ENCODE measurements at places on chromosomes 2 and 18.
A peak's percentile ranks its signal among the peaks of the same experiment; 100 is the strongest.

- DNase-seq = no peak
Measured at GRCh38 chr2:158458617-158458920, 1.8 kb downstream of the PKP4 start.

GRCh38 chr18:63106727-63107126 is 212.8 kb downstream of the BCL2 start:
- DNase-seq = no peak

- peak; percentile 69 for DNase-seq
Measured at GRCh38 chr2:43265001-43265400, 38.6 kb upstream of the ZFP36L2 start.

- DNase-seq = no peak
Measured at GRCh38 chr2:102792568-102793208, 30.9 kb downstream of the TMEM182 start.

GRCh38 chr2:29207352-29208148 is 92.3 kb downstream of the CLIP4 start:
- no peak for DNase-seq

DNA sequence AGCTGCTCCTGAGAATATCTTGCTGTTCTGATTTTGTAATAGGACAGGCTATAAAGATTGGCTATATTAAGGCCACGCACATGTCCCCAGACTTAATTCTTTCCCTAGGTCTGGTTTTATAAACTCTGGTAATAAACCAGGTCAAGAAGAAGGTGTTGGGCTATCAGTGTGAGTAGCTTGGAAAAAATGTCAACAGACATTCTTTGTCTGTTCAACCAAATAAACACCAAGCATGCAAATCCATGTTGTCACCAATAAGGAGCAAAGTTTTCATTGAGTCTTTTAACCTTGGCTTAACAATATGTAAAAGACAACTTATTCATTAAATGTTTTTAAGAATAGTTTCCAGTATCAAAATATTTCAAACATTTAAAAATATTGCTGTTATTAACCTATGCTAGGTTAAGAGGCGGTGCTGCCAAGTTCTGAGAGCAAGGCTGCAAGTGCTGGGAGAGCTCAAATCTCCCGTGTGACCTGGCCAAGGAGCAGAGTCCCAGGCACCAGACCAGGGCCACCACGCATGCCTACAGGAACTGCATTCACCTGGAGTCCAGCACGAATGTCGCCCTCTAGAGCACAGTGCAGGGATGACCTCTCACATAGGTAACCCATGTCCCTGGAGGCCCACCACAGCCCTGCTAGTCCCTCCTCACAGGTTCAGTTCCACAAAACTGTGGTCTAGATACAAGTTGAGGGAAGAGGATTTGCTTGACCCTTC is 120.5 kb upstream of the POU3F3 start:
- DNase-seq = no peak

GRCh38 chr2:78992451-78992806 is 33.1 kb upstream of the REG3G start:
- no peak for DNase-seq

- no peak for DNase-seq
Measured at GRCh38 chr2:140639628-140640027, 1491.2 kb downstream of the LRP1B start.

GRCh38 chr2:123540291-123540690 is 484.8 kb upstream of the CNTNAP5 start:
- DNase-seq = no peak

- no peak for DNase-seq
Measured at GRCh38 chr18:7577706-7578105, 10.6 kb downstream of the PTPRM start.

- no peak for DNase-seq
Measured at GRCh38 chr2:181673173-181673572, 7.1 kb downstream of the NEUROD1 start.

GRCh38 chr2:61660511-61661388 is 122.6 kb upstream of the XPO1 start:
- DNase-seq = no peak

GRCh38 chr18:37714691-37715090 is 149.1 kb upstream of the CELF4 start:
- DNase-seq = no peak

DNA sequence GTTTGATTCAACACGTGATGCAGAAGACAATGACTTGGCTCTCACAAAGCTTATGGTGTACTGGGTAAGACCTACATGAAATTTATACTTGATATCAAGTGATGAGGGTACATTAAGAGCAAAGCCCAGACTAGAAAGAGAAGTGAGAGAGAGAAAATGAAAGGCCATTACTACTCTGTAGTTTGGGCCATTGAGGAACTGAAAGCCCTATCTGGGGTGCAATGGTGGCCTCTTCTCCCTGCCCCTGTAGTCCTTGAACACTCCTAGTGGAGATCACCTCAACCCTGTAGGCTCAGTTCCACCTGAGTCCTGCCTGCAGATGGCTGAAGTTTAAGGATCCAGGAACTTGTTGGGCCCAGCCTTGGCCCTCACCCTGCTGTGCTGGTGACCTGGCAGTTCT is 569.8 kb upstream of the MEX3C start:
- no peak for DNase-seq

DNA sequence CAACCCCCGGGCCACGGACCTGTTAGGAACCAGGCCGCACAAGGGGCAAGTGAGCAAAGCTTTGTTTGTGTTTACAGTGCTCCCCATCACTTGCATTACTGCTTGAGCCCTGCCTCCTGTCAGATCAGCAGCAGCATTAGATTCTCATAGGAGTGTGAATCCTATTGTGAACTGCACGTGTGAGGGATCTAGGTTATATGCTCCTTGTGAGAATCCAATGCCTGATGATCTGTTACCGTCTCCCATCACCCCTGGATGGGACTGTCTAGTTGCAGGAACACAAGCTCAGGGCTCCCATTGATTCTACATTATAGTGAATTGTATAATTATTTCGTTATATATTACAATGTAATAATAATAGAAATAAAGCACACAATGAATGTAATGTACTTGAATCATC is 125.6 kb downstream of the FMNL2 start:
- no peak for DNase-seq

DNA sequence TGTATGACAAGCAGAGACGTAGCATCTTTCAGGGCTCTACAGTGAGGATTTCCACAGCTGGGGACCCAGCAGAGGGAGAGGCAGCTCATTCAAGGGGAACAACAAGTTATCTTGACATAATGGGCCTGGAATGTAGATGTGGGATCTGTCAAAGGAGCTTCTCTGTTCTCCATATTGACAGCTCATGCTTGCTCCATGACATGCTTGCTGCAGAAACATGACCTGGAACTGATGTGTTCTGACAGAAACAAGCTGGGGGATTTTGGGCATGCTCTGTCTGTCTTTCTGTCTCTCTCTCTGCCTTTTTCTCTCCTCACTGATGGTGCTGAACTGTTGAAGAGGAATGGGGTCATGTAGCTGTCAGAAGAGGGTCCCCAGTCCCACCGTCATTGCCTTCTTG is 79.6 kb downstream of the MMADHC start:
- DNase-seq = no peak

DNA sequence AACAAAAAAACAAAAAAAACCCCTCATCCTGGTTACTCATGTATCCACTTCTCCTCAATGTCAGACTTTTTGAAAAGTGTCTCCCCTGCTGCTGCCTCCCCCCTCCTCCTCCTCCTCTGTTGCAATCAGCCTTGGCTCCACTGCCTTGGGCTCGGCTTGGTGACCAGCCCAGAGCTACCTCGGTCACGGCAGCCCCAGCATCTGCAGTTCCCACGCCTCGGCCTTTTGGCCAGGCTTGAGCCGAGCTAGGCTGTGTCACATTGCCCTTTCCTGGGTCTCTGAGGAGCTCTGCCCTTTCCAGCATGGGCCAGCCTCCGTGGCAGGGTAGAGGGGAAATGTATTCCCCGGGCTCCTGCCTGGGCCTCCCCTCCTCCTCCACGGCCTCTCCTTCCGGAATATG is 22.7 kb upstream of the INHBB start:
- no peak for DNase-seq

DNA sequence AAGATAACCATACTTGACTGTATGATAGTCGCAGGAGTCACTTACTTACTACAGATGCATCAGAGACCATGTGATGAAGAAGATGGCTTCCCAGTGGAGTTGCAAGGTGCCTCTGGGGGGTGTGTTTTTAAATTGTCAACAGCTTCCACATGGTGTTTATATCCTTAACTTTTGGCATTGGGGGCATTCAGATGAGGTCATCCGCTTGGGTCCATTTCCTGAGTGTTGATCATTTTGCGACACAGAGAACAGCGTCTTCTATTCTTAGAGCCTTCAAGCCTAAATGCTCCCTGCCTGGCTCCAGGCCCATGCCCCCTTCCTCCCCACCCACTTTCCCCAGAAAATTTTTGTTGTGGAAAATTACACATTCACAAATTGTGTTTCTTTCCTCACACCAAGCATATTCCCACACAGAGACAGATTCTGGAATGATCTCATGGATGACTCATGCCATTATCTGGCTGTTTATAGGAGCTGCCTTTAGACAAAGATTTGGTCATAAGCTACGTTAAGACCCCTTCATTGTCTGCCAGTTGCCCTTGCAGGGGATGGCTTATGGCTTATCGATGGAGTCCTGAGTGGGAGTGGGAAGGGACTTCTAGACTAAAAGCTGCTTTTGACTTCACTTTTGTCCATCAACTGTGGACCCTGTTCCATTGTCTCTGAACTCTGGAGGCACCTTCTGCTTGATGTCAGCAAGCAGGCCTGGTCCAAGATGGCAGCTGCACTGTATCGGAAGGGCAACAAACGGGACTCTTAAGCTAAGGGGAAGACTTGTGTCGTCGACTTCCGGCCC is 91.8 kb downstream of the CABLES1 start:
- peak; percentile 48 for DNase-seq

GRCh38 chr2:120026890-120027289 is 14.0 kb downstream of the EPB41L5 start:
- DNase-seq = no peak

GRCh38 chr2:100877555-100877954 is 57.6 kb downstream of the NPAS2 start:
- no peak for DNase-seq

GRCh38 chr18:48533340-48534070 is 5.3 kb upstream of the CTIF start:
- no peak for DNase-seq

DNA sequence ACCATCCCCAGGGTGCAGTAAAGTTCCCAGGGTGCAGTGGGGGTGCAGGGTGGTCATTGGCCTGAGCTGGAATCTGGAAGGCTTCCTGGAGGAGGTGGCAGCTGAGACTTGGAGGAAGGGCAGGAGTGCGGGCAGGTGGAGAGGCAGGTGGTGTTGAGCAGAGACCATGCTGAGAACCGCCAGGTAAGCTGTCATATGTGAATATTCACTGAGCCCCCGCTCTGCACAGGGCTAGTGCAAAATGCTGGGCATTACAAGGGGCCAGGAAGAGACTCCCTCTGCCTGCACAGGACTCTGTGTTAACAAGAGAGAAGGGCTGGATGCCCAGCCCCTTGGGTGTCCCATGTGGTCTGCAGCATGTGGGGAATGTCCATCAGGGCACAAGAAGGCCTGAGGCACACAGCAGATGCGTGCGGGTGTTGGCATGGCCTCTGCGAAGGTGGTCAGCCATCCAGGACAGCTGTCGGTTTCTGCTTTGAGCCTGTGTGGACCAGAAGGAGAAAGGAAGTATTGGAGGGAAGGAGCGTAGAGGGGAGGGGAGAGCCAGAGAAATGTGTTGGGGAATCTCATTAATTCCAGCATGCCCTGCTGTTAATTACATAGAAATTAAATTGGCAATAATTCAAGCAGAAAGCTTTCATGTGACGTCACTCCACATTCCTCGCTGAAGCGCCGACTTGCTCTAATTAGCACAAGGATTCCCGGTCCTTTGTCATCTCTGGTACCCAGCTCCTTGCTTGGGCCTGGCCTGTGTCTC is 62.8 kb upstream of the OTOS start:
- no peak for DNase-seq

GRCh38 chr18:8283891-8284585 is 325.2 kb upstream of the RAB12 start:
- no peak for DNase-seq

- DNase-seq = no peak
Measured at GRCh38 chr2:81598453-81598852, 1293.9 kb upstream of the LRRTM1 start.

- peak; percentile 54 for DNase-seq
Measured at GRCh38 chr2:65662654-65663432, 230.4 kb upstream of the SPRED2 start.

DNA sequence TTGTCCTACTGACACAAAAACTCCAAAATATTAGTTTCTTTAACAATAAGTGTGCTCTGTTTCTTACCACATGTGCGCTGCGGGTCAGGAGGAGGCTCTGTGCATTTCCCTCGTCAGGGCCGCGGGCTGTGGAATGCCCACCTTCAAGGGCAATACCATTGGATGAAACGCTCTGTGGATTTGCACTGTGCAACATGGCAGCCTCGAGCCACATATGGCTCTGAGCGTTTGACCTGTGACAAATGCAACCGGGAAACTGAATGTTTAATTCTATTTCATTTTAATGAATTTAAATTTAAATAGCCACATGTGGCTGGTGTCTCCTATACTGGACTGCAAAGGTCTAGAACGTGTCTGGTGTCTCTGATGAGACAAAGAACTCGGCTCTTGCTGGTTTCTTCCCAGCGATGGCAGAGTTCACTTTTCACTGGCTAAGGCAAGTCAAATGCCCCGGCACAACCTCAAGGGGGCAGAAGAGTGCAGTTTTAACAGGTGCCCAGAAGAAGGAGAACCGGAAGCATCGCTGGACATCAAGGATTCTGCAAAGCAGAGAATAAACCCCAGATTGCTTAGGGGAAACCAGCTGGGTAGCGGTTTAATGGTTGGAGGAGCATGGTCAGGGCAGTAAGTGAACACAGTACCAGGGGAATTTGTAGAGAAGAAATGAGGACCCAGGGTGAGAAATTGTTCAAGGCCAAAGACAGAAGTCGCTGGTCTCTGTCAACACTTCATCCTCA is 37.0 kb upstream of the TMEM18 start:
- DNase-seq = peak; percentile 44

DNA sequence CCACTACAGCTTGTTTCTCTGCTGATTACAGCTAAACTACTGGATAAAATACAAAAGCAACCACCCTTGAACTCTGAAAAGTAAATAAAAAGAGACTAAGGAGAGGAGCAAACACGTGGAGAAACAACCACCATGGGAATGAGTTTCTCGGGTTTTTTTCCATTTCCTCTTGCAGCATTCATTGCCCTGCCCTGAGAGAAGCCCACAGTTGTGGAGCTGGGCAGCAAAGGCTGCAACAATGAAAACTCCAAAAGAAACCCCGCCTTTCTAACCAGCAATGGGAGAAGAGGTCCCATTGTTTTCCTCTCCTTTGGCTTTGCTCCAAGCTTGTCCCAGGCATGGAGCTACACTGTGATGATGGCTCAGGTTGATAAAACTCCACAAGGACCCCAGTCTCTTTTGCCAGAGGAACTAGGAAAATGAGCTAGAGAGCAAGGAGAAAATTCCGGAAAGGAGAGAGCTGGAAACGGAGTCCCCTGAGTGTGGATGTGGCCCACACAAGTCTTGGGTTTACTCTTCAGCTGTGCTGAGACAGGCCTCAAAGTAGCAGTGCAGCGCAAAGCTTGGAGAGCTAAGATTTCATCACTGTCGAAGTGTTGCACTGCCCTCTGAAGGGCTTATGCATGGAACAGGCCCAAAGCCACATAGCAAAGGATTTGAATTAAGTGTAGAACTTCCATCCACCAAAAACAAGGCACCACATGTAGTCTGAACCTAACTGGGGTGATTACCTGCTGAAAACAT is 20.9 kb downstream of the NAPG start:
- DNase-seq = no peak

Measured in femur (tissue), 1 donor.